ENCODE measurements at places on chromosomes 16 and 17.

GRCh38 chr17:67492824-67493517 lies 115.9 kb downstream of the PITPNC1 start:
- no peak for DNase-seq

- DNase-seq: no peak
Measured at GRCh38 chr17:67412032-67412431, 35.0 kb downstream of the PITPNC1 start.

DNA sequence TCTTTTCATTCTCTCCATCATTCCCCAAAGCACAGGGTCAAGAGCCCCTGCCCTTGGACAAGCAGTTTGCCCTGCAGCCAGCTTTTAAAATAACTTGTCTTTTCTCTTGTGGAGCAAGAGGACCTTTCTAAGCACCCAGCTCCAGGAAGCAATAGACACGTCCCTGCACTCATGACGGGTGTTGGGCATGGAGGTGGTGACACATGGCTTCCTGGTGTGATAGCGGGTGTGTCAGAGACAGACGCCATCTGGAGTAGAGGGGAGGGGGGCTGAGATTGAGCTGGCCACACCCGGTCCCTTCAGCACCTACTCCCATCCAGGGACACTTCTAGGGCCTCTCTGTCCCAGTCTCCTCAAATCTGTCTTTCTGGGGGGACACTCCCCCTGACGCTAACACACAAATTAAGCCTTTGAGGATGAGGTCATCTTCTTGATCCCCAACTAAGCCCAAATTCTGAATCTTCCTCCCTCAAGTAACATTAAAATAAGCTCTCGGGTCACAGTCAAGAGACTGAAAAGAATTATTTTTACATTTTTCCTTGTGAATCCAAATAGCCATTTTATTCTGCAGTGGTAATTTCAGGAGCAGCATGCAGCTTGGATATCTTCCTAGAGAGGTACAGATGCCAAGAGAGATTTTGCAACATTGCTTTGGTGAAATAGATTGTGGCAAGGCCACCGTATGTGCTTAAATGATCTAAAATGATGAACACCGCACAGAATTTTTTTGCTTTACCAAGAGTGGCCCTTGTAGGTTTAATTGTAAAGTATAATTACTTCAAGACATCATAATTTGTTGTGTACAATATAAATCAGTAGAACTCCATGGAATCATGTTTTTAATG lies 216.6 kb upstream of the IRX3 start:
- DNase-seq: no peak

DNA sequence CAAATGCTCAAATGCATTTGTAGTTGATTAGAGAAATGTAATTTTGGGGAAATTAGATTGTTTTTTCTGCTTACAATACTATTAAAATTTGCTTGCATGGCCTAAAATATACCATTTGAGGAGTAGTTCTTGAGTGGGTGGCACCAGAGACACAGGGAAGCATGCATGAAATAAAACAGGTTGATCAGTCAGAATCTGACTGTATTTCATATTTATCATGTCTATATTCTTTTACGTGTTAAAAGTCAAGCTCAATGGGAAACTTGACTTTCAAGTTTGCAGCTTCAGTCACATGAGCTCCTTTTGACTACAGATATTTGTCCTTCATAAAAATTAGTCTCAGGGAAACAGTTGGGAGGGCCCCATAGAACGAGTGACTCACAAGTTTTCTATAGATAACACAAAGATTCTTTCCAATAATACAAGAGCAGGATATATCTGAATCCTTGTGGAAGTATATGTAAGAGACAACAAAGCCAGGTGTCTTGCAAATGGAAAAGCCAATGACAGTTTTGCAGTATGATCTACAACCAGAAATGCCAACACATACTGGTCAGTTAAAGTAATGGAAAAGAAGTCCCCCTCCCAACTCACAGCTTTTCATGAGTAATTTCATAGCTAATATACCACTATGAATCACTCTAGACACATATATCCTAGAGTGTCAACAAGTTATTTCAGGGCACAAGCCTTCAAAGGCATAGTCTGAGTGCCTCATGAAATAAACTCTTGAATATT lies 42.2 kb upstream of the CORO6 start:
- DNase-seq: no peak

DNA sequence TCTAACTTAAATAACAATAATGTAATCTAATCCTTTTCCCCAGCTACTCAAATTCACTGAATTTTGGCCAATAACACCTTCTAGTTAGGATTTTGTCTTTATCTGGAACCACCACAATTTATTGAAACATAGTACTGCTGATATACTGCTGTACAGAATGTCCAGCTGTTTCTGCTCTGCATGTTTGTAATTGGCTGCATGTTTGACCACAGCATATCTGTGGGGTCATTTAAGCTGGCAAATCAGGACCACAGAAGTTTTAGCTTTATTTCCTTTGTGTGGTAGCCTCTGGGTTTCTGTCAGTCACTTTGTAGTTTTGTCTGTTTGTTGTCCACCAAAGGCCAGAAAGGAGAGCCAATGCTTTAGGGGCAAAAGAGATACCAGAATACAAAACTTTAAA lies 22.2 kb upstream of the RAB11FIP4 start:
- no peak for DNase-seq

DNA sequence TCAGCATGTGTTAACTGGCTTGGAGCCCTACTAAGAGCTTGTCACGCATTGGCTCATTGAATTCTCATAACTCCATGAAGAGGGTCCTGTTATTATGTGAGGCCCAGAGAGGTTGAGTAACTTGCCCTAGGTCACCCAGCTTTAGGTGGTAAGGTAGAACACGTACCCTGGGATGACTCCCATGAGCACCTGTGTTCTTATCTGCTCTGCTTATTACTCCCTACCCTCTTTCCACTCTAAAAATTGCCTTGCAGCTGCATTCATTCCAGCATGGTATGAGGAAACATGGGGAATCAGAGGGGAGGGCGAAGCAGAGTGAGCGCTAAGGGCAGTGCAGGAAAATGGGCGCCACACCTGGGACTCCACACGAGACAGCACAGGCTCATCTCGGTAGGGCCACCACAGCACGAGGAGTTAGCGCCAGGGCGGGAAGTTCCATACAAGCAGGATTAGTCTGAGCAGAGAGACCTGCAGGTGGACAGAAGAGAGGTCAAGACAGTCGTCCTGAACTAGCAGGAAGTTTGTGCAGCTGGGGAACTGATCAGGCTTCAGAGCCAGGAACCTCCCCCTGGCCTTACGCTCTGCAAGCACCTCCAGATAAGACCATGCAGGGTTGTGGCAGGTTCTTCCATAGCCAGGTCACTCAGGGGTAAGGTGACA lies 10.1 kb downstream of the COPZ2 start:
- DNase-seq: no peak

GRCh38 chr17:21286909-21287702 lies 2.6 kb downstream of the MAP2K3 start:
- no peak for DNase-seq

DNA sequence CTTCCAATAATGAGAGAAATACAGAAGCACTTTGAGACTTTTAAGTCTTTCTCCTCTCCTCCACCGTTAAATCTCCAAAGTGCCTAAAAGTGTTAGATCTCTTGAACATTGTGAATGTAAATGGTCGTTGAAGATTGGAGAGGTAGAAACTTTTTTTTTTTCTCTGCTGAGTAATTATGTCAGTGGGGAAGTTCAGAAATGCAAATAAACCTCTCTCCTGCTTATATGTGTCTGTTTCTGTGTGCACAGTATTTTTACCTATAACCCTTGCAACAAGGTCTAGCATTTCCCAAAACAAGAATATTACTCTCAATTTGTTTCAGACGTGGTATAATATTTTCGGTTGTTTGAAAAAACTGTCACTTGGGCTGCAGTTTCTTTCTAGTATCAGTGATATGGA lies 833.6 kb upstream of the CDH8 start:
- no peak for DNase-seq

DNA sequence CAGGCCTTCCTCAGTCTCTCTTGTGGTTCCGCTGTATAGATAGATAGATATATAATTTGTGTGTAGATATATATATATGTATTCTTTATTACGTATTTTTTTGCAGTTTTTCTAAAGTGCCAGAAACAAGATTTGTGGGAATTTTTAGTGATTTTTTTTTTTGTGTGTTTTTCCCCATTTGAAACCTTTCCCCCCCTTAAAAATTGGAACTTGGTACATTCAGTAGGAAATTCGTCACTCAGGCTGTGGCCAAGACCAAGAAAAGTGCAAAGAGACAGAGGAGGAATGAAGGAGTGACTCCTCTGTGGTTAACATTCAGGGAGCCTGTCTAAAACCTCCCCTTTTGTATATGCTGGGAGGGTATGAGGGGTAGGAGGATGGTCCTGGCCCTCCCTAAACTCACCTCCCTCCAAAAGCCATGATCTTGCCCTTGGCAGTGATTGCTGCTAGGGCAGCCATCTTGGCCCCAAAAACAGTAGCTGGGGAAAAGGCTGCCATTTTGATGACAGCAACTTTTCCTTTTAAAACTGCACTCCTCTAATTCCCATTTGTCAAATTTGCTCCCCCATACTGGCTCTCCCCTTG lies 15.2 kb downstream of the CHRNB1 start:
- DNase-seq: no peak

DNA sequence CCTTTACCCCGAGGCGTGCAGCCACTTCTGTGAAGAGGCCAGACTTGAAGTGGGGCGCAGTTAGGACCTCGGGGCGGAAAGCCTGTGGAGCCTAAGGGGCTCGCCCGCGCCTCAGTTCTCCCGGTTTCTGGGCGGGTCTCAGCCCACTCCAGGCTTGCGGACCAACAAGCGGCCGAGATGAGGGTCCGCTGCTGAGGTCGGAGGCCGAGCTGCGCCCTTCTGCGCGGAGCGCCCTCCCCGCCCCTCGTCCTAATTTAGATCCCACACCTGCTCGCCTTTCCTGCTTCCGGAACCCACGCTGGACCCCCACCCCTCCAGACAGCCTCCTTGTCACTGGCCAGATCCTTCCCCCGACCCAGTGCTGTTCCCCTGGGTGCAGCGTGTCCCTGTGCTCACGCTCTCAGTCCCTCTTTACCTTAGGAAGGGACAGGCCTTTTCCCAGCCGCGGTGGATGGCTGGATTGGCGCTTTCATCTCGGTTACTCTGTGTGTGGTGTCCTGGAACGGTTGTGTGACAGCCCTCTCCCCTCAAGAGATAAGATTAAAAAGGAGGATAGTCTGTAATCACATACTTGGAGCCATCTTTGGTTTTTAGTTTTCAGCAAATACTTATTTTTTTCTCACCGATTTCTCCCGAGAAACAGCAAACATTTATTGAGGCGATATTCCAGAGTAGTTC lies 933 bp upstream of the ATXN7L3 start:
- no peak for DNase-seq

DNA sequence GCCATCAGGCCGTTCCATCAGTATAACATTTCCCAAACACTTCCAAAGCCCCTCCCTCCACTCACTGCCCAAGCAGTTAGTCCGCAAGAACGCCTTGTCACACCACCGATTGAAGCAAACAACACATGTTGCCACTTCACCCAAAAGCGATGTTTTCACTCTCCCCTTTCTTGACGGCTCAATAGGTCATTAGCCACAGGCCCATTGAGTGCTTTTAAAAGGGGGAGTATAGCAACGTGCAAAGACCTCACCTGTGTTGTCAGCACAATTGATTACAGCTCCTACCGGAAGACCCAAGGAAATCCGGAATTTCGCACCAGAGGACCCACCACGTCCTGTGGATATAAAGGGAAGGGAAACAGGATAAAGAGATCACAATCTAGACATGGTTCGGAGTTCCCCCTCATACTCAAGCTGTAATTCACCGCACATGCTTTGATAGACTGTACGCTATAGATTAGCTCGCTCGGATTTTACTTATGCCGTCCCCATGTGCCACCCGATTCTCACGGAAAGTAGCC lies 690 bp downstream of the RPL23 start:
- DNase-seq: no peak

- DNase-seq: no peak
Measured at GRCh38 chr16:79668502-79668901, 68.0 kb upstream of the MAF start.

- DNase-seq: no peak
Measured at GRCh38 chr17:73969956-73970355, 233.5 kb upstream of the RPL38 start.

GRCh38 chr17:42153919-42154742 lies 658 bp downstream of the RAB5C start:
- no peak for DNase-seq

GRCh38 chr17:28507567-28508203 lies 1.5 kb downstream of the FOXN1 start:
- no peak for DNase-seq

DNA sequence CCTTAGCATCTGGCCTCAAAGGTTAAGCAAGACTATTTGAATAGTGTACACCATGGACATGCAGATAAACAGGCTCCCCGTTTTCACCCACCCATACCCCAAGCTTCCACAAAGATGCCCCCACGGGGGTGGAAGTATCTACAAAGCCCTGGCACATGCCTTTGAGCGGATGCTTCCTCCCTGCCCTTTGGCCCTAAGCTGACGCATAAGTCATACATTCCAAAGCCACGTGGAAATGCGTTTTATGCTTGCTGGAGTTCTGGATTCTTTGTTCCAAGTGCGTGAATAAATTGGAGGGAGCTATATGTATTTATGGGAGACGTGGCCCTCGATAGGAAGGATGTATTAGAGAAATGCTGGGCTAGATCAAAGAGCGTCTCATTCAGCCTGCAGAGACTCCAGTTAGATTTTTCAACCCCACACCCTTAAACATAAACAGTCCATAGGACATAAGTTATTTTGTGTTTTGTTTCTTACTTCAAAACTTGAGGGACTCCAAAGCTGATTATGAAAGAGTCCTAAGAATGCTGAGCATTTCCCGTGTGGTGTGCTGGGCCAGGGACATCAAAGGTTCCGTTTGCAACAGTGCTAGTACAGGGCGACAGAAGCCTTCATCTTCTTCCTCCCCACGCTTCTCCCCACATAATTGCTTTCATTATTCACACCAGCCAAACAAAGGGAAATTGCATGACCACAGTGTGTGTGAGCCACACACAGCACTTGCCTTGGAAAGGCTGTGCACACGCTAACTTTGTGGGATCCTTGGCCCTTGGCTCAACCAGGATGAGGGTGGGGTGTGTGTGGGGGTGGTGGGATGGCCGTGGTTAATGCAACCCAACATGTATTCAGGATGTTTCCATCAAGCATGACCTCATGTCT lies 73.6 kb downstream of the WIPI1 start:
- no peak for DNase-seq

- DNase-seq: no peak
Measured at GRCh38 chr16:86884390-86884650, 306.0 kb downstream of the FOXL1 start.

- no peak for DNase-seq
Measured at GRCh38 chr17:52938623-52939230, 780.2 kb upstream of the CA10 start.

GRCh38 chr17:39808409-39808997 lies 55.6 kb downstream of the IKZF3 start:
- no peak for DNase-seq

- no peak for DNase-seq
Measured at GRCh38 chr16:58449768-58450167, 50.2 kb upstream of the NDRG4 start.

GRCh38 chr16:66554495-66554894 lies 2.1 kb downstream of the CKLF start:
- no peak for DNase-seq

DNA sequence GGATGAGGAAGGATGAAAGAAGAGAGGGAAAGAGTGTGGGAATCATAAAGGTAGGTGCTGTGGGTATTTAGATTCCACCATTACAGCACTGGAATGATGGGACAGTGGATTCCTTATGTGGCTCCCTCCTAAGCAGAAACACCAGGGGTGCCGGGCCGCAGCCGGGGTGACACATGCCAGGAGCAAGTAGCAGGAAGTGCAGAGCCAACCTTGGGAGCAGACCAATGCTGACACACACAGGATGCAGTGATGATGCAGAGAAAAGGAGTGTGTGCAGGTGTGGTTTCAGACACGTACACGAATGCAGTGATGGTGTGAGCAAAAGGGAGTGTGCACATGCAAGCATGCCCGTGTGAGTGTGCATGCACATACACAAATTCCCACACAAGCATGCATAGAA lies 338.0 kb downstream of the SLC39A11 start:
- no peak for DNase-seq
